Stimulated activated CD4-positive, alpha-beta T cell treated with anti-CD3 and anti-CD28 coated beads, Interleukin-4, amount 100 ng/mL, for 4 hours (primary cell): ENCODE measurements at places on chromosomes 2 and 18.

DNA sequence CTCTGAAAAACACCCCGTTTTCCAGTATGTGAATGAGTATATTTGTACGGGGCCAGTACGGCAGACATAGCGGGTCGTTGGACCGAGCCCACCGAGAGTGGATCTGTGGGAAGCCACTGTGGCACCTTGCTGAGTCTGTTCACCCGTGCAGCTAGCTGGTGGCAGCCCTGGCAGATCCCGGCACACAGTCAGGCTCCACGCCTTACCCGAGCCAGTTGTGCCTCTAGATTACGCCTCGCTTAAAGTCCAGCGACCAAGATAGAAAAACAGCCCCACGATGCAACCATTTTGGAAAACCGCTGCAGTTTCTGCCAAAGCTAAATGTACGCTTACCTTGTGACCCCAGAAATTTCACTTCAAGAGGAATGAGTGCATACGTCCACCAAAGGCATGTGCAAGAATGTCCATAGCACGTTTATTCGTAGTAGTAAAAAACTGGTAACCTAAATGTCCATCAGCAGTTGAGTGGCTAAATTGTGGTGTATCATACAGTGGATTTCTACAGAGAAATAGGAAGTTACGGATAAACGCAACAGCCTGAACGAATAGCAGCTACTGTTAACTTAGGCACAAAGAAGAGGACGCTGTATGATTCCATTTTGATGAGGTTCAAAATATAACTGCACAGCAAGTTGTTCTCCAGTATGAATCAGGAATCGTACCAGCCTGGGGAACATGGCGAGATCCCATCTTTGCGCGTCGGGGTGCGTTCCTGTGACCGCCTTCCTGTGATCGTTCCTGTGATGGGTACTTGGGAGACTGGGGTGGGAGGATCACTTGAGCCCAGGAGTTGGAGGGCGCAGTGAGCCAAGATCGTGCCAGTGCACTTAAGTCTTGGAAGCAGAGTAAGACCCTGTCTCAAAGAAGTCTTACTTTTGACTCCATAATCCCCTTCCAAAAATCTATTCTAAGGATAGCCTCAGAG, 688 bp upstream of the WDR33 start:
- no peak for DNase-seq

GRCh38 chr2:201854841-201855240, 48.5 kb downstream of the CDK15 start:
- no peak for DNase-seq

DNA sequence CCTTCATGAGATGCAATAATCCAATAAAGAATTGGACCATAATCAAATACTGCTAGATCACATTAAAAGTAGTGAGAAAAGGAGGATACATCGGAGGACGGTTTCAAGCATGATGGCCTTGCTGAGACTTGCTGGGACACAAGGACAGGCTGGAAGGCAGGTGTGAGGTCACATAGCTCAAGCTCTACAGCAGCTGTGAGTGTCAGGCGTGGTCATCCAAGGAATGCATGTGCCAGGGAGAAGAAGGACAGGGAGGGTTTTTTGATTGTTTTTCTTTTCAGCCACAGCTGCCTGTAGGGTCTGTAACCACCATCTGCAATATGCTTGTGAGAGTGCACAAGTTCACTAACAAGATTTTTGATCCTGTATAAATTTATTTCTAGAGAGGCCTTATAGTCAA, 57.6 kb downstream of the BMP10 start:
- no peak for DNase-seq

- DNase-seq, result no peak
Observed at GRCh38 chr2:128685841-128686496, 367.3 kb upstream of the HS6ST1 start.

GRCh38 chr2:168698969-168699368, 103.5 kb upstream of the NOSTRIN start:
- DNase-seq, result no peak

GRCh38 chr18:37724206-37724605, 158.6 kb upstream of the CELF4 start:
- DNase-seq, result no peak

DNA sequence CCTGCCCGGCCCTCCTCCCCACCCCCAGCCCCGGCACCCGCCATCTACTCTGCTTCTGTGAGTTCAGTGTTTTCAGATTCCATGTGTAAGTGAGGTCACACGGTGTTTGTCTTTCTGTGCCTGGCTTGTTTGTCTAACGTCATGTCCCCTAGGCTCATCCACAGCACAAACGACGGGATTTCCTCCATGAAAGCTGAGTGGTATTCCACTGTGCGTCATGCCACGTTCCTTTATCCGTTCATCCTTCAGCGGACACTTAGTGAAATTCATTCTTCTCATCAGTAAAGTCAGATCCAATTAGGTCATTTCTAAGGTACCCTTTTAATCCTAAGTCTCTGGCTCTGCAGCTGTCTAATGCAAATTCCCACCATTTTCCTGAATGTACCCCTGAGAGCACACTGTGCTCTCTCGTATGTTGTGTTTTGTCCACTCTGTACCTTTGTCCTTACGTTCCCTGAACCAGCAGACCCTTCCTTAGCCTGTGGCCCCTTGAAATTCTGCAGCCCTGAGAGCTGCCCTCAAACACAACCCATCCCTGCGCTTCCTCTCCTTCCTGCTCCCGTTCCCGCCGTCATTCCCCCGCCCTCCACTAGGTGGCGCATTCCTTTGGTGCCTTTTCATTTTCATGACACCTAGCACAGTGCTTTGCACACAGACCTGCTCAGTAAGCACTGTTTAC, 44.1 kb downstream of the TRAPPC12 start:
- peak; percentile 53 for DNase-seq

DNA sequence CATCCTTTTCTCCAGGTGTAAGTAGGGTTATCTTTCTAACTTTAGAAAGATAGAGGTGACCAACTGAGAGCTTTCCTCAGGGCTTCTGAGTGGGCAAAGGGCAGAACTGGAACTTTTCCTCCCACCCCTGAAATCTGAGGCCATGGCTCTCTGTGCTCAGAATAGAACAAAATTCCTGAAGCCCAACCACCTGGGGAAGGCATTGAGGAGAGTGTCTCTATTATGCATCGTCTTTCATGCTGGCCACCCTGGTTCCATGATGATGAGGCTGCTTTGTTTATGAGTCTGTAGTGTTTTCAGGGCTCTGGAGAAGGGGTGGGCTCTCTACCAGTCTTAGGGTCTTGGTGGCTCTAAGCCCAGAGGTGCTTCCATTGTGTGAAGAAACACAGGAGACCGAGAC, 30.7 kb upstream of the IL1R1 start:
- DNase-seq, result no peak

DNA sequence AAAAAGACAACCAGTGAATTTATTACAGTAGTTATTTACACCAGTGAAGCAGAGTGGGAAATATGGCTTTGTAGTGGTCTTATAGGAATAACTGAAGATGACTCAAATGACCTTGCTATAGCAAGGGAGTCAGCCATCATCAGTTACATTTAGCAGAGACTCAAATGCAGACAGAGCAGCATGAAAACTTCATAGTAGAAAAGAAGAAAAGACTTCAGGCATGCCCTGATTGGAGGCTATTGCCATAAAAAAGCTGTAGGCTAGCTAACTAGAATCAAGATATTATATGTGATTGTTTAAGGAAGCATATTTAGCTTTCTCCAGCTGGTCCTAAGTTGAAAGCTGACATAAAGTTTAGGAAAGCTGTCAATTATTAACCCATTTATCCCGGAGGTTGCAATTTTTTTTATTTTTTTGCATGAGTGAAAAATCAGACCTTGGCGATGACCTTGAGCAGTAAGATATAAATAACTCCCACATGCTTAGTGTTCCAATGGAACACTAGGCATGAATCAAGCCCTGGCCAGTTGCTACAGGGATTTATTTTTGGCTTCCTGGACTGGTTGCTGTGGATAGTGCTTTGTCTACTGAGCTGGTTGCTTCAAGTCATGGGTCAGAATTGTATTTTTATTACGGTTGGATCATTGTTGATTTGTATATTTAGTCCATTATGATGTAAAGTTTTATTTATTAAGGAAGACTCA, 675.6 kb upstream of the VRK2 start:
- no peak for DNase-seq

- DNase-seq, result no peak
Observed at GRCh38 chr2:202909394-202910192, 1.9 kb downstream of the WDR12 start.

- no peak for DNase-seq
Observed at GRCh38 chr2:144550911-144551310, 31.0 kb upstream of the ZEB2 start.

DNA sequence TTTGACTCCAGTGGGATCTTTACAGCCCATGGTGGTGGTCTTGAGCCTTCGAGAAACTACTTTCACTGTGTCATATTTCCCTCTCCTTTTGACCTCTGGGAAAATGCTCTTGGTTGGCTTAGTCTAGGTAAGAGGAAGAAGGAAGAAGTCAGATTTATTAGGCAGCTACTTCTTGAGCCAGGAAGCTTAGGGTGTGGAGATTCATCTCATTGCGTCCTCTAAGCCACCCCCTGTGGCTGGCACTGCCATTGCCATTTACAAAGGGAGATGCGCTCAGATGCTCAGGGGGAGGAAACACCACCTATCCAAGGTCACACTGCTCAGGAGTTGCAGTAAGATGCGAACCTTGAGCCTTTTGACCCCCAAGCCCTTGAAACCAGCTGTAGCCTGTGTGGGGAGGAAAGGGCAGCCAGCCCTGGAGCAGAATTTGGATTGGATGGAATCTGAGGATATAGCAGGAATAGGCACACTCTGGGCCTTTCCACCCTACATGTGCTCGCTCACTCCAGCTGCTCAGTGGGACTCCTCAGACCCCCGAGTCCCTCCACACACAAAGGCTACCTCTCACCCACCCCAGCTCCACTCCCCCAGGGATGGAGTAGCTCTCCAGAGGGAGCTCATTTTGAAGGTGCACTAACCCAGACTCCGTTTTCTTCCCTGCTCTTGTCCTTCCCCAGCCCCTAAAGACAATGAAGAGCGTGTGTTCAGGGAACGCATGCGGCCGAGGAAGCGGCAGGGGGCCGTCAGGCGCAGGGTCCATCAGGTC, 321.3 kb upstream of the EPAS1 start:
- no peak for DNase-seq

DNA sequence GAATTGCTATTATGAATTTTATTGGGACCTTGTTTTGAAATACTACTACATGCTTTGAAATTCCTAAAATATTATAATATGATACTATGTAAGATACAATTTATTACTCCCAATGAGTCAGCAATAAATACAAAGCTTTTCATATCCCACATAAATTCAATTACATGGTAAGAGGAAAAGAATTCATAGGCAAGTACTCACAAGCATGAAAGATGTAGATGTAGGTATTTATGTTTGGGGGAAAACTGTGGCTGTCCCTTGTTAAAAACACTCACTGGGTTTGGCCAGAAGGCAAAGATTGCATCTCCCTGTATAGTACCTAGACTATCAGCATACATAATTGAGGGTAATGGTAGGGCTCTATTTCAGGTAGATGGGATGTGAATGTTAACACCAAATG, 90.4 kb downstream of the MBD2 start:
- DNase-seq, result no peak

- DNase-seq, result no peak
Observed at GRCh38 chr2:134021830-134022524, 231.9 kb upstream of the MGAT5 start.
